Activated T-cell treated with anti-CD3 and anti-CD28 coated beads for 48 hours (primary cell): ENCODE measurements at places on chromosomes 13 and 19.

GRCh38 chr13:109867766-109868165 is 81.4 kb upstream of the IRS2 start:
- DNase-seq: no peak

DNA sequence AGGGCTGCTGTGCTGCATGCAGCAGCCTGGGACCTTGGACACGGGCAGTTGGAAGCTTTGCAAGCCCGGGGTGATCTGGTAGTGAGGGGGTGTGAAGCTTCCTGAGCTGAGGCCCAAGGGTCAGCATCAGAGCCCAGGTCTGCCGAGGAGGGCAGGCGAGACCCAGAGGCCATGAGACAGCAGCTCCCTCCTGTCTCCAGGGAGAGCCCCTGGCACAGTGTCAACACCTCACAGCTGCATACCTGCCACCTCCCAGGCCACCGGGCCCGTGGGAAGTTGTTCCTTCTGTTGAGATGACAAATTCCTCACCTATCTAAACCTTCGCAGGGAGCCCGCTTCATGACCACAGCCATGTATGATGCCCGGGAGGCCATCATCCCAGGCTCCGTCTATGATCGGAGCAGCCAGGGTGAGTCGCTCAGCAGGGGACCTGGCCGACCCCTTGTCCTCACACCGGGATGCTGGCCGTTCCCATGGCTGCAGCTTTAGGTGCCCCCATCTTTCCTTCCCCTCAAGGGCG is 32.1 kb downstream of the CERS1 start:
- DNase-seq: no peak

DNA sequence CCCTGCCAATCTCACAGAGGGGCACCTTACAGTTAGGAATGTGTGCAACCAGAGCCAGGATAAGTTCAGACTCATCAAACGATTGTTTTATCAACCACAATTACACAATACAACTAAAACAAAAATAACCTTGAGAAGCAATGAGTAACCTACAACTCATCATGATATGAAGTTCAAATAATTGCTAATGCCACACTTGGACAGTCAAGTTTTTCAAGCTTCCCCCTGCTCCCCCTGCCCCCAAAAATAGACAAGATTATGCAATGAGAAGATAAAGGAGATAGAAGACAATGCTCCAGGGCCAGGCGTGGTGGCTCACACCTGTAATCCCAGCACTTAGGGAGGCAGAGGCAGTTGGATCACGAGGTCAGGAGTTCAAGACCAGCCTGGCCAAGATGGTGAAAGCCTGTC is 13.6 kb upstream of the KPNA3 start:
- DNase-seq: no peak

DNA sequence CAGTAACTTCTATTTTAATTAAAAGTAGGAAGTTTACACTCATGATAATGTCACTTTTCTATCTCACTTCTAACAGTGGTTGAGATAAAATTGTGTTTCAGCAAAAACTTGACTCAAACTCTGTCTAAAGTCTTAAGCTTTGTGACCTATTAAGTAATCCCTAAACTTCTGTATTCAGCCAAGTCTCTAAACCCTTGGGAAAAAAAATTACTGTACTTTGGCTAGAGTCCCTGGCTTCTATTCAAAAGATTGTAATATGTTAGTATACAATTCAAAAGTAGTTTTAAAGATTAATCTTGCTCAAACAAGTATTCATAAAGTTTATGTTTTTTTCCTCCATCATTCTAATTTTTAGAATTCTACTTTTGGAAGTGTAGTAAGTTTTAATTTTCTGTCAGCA is 1248.8 kb downstream of the UQCRFS1 start:
- no peak for DNase-seq

GRCh38 chr13:109256866-109257760 is 529.3 kb downstream of the IRS2 start:
- DNase-seq: no peak

DNA sequence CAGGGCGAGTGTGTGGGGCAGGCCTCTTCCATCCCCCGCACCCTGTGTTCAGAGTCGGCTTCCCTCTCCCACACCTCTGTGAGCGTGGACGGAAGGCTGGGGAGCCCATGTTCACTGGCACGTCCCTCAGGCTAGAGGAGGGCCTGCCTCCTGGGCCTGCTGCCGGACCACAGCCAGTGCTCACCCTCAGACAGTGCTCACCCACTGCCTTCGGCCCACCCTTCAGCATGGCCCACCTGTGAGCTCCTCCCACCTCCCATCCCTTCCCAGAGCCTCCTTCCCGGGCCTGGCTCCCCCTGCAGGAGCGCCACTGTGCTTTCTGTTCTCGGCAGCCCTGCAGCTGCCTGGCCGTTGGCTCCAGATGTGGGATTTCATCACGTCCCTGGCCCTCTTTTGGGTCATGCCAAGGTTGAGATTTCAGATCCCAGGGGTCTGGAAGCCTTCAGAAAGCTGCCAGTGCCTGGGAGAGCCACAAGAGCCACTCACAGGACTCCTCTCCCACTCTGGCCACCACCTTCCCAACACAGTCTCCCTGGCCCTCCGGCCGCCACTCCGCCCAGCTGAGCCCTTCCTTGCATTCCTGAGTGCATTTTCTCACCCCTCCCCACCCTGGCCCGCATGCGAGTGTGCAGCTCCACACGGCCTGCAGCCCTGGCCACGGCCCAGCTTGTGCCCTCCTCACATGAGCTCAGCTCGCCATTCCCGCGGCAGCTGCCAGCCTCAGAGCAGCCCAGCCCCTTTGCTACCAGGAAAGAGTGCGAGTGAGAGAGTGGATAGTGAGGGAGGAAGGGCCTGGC is 25.3 kb downstream of the CAPN12 start:
- DNase-seq: no peak

GRCh38 chr13:33236021-33236420 is 49.5 kb downstream of the STARD13 start:
- no peak for DNase-seq

- DNase-seq: no peak
Measured at GRCh38 chr13:78604782-78605611, 1.6 kb upstream of the POU4F1 start.

- no peak for DNase-seq
Measured at GRCh38 chr19:35608251-35608650, 4.3 kb upstream of the HAUS5 start.

- no peak for DNase-seq
Measured at GRCh38 chr13:91802957-91803356, 404.5 kb downstream of the GPC5 start.
